ENCODE measurements at places on chromosomes 4 and X.

DNA sequence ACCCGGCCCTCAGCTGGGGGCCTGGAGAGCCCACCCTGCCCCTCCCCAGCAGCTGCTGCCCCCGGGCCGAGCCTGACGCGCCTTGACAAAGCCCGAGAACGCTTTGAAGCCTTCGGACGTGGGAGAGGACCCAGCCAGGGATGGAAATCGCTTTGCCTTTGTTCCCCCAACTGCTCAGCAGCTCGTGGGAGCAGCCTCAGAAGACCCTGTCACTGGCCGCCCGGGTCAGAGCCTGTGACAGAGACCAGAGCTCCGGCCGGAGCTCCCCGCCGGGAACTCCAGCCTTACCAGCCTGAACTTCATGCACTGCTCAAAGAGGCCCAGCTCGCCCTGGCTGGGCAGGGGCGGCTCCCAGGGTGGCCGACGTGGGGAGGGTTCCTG, 2.6 kb upstream of the SLC6A8 start:
- no peak for DNase-seq

DNA sequence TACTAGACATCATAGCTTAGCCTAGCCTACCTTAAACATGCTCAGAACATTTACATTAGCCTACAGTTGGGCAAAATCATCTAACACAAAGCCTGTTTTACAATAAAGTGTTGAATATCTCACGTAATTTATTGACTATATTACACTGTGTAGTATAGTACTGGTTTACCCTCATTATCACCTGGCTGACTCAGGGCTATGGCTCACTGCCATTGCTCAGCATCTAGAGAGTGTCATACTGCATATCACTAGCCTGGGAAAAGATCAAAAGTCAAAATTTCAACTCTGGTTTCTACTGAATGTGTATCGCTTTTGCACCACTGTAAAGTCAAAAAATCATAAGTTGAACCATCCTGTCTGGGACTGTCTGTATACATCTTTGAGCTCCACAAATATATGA, 78.6 kb downstream of the CEP44 start:
- no peak for DNase-seq

GRCh38 chrX:111652719-111653118, 28.3 kb upstream of the ALG13 start:
- peak; percentile 38 for DNase-seq

GRCh38 chrX:7444967-7445366, 297.0 kb upstream of the PUDP start:
- DNase-seq, result no peak

DNA sequence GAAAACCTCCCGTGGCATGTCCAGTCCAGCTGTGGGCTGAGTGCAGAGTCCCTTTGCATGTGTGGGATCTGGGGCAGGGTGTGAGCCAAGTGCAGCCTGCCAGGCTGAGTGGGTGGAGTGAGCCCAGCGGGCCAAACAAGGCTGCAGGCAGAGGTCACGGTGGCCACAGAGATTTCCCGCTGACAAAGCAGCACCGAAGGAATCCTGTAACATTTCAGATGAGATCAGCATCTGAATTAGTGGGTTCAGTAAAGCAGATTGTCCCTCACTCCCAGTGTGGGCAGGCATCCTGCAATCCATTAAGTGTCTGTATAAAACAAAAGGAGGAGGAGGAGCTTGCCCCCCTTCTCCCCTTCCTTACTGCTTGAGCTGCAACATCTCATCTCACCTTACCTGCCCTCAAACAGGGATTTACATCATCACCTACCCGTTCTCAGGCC, 324.4 kb downstream of the FAT4 start:
- no peak for DNase-seq

GRCh38 chr4:44760142-44760898, 34.0 kb upstream of the GNPDA2 start:
- peak; percentile 77 for DNase-seq

GRCh38 chr4:96429657-96430056, 589.8 kb downstream of the PDHA2 start:
- DNase-seq, result no peak

- DNase-seq, result no peak
Observed at GRCh38 chr4:25956260-25956659, 42.2 kb downstream of the SMIM20 start.

- peak; percentile 19 for DNase-seq
Observed at GRCh38 chr4:102684610-102685052, 76.1 kb downstream of the MANBA start.

GRCh38 chr4:122458625-122459024, 2.1 kb upstream of the IL2 start:
- DNase-seq, result peak; percentile 54

- no peak for DNase-seq
Observed at GRCh38 chr4:60617731-60618130, 582.4 kb upstream of the ADGRL3 start.

DNA sequence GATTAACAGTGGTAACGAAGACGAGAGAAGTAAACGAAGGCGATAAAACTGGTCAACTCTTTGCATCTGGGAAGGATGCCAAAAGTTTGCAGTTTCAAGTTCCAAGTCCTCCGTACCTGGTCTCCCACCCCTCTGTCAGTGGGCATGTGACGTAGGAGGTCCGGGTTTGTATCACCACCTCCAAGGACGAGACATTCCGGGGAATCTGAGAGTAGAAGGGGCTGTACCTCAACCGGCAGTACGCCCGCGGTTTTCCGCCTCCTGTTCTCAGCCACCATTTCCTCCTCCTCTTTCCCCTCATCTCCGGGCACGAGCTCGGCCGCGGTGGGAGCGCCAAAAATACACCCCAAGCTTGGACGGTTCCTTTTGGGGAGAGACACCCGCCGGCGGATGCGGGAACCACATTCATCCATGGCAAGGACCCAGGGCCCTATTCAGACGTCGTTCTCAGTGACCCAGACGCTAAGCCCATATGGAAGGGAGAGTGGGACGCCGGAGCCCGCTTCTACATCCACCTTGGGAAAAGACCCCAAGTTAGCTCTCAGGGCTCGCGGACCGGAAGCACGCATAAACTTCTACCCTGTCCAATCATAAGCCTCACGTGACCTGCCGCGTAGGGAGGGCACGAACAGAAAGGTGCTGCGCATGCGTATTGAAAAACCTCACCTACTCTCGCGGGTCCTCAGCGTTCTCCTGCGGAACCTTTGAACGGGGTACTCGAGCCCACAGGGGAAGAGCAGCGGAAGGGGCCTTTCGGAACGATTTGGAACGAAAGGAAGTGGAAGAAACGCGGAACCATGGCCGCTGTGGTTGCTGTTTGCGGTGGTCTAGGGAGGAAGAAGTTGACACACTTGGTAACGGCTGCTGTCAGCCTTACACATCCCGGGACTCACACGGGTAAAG, at the start of the genes HELQ and MRPS18C:
Gene HELQ (minus strand): TSS at position 543 of the 903 bp plus-strand sequence. CDS start 130 bp downstream, at position 413.
Gene MRPS18C (plus strand): TSS at position 778 of the 903 bp plus-strand sequence. CDS start 20 bp downstream, at position 798.
- DNase-seq, result peak; percentile 98

DNA sequence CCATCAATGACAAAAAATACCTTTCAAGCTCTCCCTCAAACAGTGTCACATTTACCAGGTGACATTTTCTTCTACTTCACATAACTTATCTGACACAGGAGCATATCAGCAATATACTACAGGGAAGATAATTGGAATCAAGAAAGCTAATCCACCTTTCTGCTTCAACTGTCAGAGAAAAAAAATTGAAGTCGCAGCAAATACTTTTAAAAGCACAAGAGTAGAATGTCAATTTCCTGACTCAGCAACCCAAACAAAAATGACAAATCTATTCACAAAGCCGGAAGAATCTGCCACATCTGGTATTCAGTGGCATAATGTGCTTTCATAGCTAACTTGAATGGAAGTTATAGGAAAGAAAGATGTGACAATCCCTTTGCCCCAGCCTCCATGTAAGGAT, 36.7 kb downstream of the AGA start:
- DNase-seq, result no peak

GRCh38 chrX:14573161-14573560, 43.8 kb downstream of the GLRA2 start:
- no peak for DNase-seq

- peak; percentile 50 for DNase-seq
Observed at GRCh38 chrX:38426785-38427184, 74.4 kb downstream of the OTC start.

GRCh38 chrX:102712981-102713625, 855 bp downstream of the GPRASP2 start:
- peak; percentile 60 for DNase-seq

- no peak for DNase-seq
Observed at GRCh38 chr4:102599886-102600285, 98.7 kb downstream of the NFKB1 start.

DNA sequence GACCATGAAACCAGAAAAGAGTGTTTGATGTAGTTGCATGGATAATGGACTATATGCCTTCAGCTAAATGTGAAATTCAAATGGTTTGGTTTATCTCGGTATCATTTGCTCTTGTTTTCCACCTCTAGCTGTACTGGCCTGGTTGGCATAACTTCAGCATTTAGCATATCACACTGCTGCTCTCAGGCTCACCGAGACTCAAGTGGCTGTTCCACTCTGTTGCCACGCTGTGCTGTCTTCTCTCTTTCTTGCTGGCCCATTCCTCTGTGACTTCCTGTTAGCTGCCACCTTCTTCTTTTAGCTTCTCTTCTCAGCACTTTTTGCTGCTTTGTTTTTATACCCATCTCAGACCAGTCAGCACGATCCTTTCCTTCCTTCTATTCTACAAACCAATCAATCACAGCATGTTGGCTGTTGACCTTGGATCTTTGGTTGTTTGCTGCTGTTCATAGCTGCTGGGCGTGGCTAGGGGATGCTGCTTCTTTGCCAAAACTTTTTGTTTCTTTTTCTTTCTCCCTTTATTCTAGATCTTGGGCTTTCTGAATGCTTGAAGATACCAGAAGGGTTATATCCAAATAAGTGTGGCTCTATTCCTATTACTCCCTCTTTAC, 24.0 kb downstream of the INTS6L start:
- no peak for DNase-seq

- DNase-seq, result no peak
Observed at GRCh38 chrX:151099001-151099400, 77.4 kb upstream of the GPR50 start.

- DNase-seq, result peak; percentile 23
Observed at GRCh38 chr4:76691807-76692582, 205.9 kb downstream of the SOWAHB start.

DNA sequence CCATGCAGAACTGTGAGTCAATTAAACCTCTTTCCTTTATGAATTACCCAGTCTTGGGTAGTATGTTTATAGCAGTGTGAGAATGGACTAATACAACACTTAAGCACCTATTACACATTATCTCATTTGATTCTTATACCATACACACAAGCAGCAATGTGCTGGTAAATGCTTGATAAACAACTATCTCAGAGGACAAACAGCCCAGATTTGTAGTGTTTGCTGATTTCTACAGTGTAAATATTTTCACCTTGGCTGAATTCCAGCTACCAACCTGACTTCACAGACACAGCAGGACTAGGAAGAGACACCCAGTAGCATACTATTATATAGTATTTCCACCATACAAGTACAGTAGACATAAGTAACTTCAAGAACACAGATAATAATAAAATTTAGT, 406.5 kb upstream of the CNKSR2 start:
- DNase-seq, result peak; percentile 94

GRCh38 chrX:103685396-103685795, 1.1 kb downstream of the MORF4L2 start:
- peak; percentile 30 for DNase-seq

DNA sequence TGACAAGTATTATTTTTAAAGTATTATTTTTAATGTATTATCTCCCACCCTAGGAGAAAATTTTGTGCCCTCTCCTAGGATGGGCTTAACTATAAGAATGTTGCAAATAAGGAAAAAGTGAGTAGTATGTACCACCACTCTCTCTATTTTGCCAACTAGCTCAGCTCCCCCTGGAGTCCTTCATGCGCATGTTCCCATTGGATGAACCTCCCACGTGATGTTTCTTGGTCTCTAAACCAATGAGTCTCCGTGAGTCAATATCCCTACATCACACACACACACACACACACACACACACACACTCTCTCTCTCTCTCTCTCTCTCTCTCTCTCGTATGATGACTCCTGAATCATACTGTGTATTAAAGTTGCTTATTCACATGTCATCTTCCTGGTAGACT, 129.7 kb upstream of the ZFP42 start:
- DNase-seq, result peak; percentile 2

GRCh38 chr4:38621028-38621684, 42.8 kb upstream of the KLF3 start:
- DNase-seq, result peak; percentile 90

DNA sequence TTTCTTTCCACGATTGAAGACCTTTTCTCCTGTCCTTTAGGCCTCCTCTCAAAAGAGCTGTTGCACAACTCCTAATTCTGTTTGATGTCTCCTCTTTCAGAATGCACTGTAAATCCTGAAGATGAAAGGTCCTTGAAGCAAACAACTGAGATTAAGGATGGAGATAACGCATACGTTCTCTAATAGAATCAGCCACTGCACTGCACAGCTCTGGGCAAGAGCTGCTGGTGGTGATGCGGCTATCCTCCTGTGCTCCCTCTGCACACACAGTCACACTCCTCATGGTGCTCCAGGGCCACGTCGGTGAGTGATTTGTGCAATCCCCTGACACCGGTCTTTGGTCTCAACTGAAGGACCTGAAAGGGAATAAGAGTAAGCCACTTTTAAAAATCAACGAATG, 208.7 kb downstream of the PDGFC start:
- DNase-seq, result no peak
